ENCODE measurements at places on chromosomes 2 and 18.

DNA sequence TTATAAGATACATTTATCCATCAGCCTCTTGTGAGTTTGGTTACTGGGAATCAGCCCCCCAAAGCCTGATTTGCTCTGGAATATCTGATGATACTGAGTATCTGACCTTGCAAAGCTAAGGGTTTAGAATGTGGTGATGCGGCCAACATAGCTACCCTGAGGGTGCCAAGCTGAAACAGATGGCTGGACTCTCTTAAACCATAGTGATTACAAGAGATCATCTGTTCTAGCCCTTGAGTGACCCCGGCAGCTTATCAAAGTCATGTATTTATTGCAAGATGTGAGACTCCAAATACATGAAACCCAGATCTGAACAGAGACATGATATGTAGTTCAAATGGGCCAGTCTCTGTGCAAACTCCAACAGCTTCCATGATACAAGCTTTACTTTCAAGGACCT lies 78.2 kb upstream of the CABLES1 start:
- no peaks in the 10 kb centered on the region for H3K27me3 ChIP-seq
- H3K4me3 ChIP-seq = no peak overlapping the region
- no peaks in the 10 kb centered on the region for H3K36me3 ChIP-seq

GRCh38 chr2:181183878-181184542 lies 203.6 kb downstream of the UBE2E3 start:
- no peaks in the 10 kb centered on the region for H3K36me3 ChIP-seq
- H3K4me3 ChIP-seq = no peak overlapping the region
- no peaks in the 10 kb centered on the region for H3K27me3 ChIP-seq
- no peaks in the 10 kb centered on the region for H3K4me1 ChIP-seq

DNA sequence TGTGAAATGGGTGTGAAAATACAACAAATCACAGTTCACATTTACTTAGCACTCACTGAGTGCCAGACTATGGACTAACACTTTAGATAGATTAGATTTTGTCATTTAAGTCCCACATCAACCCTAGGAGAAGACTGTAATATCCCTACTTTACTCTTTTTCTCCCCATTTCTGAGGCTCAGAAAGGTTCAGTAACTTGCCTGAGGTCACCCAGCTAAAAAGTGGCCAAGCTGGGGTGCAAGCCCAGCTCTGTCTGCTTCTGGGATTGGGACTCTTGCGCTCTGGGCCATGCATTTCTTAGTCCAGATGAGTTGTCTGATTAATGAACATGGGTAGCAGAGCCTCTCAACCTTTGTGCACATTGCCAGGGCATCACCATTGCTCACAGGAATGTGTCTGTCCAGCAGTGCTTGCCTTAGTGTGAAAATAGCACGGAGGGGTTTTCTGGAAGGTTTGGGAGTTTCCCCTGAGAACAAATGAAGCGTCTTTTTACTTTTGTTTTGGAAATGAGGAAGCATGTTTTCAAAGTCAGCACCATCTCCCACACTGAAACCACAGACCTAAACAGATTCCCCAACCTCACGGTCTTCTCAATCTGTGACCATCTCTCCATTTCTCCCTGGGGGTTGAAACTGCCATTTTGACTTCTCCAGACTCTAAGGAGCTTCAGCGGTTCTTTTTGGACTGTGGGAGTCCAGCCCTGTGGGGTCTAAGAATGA lies 31.9 kb downstream of the NRP2 start:
- no peak overlapping the region for H3K4me3 ChIP-seq
- peaks cover 2% of the 10 kb centered on the region for H3K36me3 ChIP-seq
- H3K27me3 ChIP-seq = no peaks in the 10 kb centered on the region

DNA sequence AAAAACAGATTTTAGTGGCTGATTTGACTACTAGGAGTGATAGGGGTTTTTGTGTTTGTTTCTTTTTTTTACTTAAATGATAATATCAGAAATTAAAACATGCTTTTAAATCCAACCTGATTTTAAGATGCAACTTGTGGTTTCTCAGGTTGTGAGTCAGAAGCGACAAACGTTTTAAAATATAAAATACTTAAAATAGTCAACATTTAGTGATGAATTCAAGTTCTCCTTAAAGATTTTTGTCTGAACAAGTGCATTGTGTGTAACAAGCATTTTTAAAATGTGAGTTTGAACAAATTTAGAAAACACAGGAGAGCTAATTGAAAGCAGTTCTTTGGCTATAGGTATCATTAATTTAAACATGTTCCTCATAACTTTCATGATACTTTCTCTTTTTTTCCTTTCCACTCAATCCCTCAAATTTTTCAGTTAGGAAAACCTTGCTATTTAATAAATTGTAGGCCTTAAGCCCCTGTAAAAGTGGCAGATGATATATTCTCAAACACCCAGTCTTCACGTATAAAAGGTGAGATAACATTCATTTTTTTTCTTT lies 3.6 kb downstream of the TBR1 start:
- no peaks in the 10 kb centered on the region for H3K36me3 ChIP-seq
- no peak for DNase-seq
- no peak overlapping the region for H3K4me3 ChIP-seq

- H3K27me3 ChIP-seq = no peaks in the 10 kb centered on the region
- H3K4me3 ChIP-seq = no peak overlapping the region
Measured at GRCh38 chr2:223529696-223530095, 72.5 kb downstream of the SCG2 start.

DNA sequence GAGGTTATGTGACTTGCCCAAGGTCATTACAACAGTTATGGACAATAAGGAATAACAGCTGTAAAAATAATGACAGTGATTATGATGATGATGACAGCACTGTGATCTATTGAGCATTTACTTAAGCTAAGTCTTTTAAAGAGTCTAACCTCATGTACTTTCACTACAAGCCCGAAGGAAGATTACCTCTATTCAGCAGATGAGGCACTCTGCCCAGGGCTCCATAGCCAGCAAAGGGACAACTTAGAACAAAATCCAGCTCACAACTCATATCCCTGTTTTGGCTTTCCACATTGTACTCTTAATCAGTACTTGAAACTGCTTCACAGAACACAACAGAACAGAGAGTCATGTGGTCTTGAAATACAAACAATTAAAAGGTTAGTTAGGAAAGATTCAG lies 290.2 kb downstream of the ZNF385B start:
- no peak overlapping the region for H3K4me3 ChIP-seq
- DNase-seq = no peak
- no peaks in the 10 kb centered on the region for H3K36me3 ChIP-seq
- H3K27me3 ChIP-seq = no peaks in the 10 kb centered on the region
- no peak overlapping the region for H3K27ac ChIP-seq

DNA sequence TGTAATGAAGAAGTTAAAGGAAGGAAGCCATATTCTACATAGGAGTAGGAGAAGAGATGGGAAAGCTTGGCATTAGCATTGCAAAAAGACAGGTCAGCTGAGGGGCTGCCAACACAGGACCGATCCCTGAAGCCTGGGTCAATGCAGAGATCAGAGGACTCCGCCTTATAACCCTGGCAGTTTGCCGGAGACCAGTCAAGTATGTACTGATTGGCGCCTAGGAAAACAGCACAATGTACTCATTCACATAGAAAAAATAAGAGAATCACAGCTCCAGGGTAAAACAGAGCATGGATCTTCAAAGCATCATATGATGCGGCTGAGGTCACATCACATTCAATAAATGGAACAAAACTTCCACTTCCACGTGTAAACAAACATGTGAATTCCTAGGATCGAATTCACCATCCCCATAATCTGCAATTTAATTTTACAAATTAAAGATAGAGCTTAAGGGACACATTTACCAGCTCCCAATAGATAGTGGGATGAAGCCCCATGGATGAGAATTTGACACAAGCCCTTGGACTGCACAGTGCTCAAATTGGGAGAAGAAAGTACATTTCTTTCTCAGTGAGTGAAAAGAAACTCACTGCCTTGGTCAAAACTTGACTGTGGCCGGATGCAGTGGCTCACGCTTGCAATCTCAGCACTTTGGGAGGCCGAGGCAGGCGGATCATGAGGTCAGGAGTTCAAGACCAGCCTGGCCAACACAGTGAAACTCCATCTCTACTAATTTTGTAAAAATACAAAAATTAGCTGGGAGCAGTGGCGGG lies 135.0 kb upstream of the KLHL14 start:
- H3K27me3 ChIP-seq = no peaks in the 10 kb centered on the region
- no peak overlapping the region for H3K4me3 ChIP-seq
- no peak overlapping the region for H3K27ac ChIP-seq
- no peaks in the 10 kb centered on the region for H3K4me1 ChIP-seq
- H3K36me3 ChIP-seq = no peaks in the 10 kb centered on the region

GRCh38 chr18:62280058-62280457 lies 45.1 kb upstream of the TNFRSF11A start:
- no peaks in the 10 kb centered on the region for H3K27me3 ChIP-seq
- H3K27ac ChIP-seq = no peak overlapping the region
- no peak overlapping the region for H3K4me3 ChIP-seq
- H3K36me3 ChIP-seq = no peaks in the 10 kb centered on the region

DNA sequence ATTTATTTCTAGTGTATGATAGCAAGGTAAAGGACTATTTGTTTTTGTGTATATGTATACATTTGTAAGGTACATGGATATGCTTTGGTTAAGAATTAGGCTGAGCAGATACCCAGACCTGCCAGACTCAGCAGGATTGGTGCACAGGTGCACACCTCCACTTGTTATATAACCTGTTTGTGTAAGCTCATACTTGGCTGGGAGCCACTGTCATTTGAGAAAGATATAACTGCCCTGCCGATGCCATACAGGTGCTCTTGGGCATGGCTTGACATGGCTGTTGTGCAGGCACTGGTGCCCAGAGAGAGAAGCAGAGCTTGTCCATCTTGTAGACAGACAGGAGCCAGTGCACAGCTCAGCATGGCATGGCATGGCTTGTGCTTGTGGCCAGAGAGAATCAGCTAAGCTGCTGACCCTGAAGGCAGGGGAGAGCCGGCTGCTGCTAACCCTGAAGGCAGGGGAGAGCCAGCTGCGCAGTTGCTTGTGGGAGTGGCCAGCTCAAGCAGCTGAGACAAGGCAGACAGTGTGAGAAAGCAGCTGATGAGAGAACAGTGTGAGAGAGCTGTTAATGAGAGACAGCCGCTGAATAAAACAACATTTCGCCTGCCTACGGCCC lies 136.5 kb downstream of the RNF144A start:
- no peak overlapping the region for H3K27ac ChIP-seq
- H3K27me3 ChIP-seq = no peaks in the 10 kb centered on the region
- peaks cover 2% of the 10 kb centered on the region for H3K4me1 ChIP-seq

- no peak overlapping the region for H3K4me3 ChIP-seq
- no peaks in the 10 kb centered on the region for H3K27me3 ChIP-seq
- no peaks in the 10 kb centered on the region for H3K36me3 ChIP-seq
- no peak overlapping the region for H3K27ac ChIP-seq
Measured at GRCh38 chr2:228094377-228094921, 87.0 kb downstream of the SPHKAP start.

GRCh38 chr2:206876216-206876860 lies 63.0 kb upstream of the CPO start:
- H3K4me1 ChIP-seq = no peaks in the 10 kb centered on the region
- DNase-seq = no peak
- H3K27me3 ChIP-seq = no peaks in the 10 kb centered on the region
- H3K27ac ChIP-seq = no peak overlapping the region

All from thoracic aorta (tissue), 2 donors.